Activated CD8-positive, alpha-beta T cell treated with anti-CD3 and anti-CD28 coated beads for 36 hours (primary cell): ENCODE measurements at places on chromosomes 3 and 15. TPM values are rescaled to one million over a fixed set of nuclear protein-coding genes. Genes with fewer than 3 reads are reported as not detected.

- no peaks in the 10 kb centered on the region for H3K27me3 ChIP-seq
- no peak overlapping the region for H3K27ac ChIP-seq
- DNase-seq: no peak
Observed at GRCh38 chr3:9349321-9350117, 13.3 kb upstream of the THUMPD3 start.

Gene AMIGO3
- total RNA-seq: not detected

Gene TTLL13
- total RNA-seq: 1.1 TPM

Gene DISP2
- total RNA-seq: 0.20 TPM

Gene MOBP
- total RNA-seq: not detected

Gene IL17RE
- total RNA-seq: 1.2 TPM

- H3K36me3 ChIP-seq: no peaks in the 10 kb centered on the region
- DNase-seq: no peak
- H3K4me1 ChIP-seq: no peaks in the 10 kb centered on the region
- H3K4me3 ChIP-seq: no peak overlapping the region
- no peak overlapping the region for H3K27ac ChIP-seq
Observed at GRCh38 chr3:7536510-7536909, 675.6 kb downstream of the GRM7 start.

DNA sequence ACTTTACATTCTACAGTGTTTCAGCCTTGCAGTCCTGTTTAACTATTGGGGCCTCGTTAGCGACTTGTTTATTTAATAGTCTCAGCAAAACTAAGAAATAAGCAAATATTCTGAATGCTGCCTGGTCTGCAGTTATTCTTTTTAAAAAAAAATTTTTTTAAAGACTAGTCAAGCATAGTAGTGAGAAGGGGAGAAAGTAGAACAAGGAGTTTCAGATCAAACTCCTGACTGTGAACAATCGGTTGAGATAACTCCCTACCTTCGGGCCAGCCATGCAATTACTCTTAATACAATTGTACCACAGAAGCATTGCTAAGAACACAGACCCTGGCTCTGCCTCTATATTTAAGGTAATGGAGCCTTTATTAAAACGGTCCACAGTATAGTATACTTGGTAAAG, 5.8 kb upstream of the DUT start:
- H3K36me3 ChIP-seq: peaks cover 18% of the 10 kb centered on the region
- peaks cover 11% of the 10 kb centered on the region for H3K4me1 ChIP-seq
- no peak overlapping the region for H3K27ac ChIP-seq
- H3K27me3 ChIP-seq: no peaks in the 10 kb centered on the region

DNA sequence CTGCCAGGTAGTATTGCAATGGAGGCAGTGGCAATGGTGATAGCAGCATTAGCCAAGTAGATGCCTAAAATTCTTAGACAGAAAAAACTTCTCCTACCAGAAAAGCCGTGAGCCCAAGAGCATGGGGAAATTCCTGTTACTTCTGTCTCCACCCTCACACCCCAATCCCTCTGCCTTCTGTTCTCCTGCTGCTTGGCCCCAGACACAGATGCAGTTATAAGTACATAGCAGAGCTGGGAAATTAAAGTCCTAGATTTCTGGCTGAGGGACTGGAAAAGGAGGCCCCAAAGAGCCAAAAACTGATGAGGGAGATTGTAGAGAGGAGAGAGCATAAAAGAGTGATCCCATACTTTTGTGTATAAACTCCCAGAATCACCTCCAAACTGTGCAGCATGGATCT, 166.9 kb downstream of the SMAD6 start:
- no peak overlapping the region for H3K4me3 ChIP-seq
- H3K4me1 ChIP-seq: no peaks in the 10 kb centered on the region
- DNase-seq: no peak
- peaks cover 28% of the 10 kb centered on the region for H3K27me3 ChIP-seq
- H3K36me3 ChIP-seq: no peaks in the 10 kb centered on the region
- no peak overlapping the region for H3K27ac ChIP-seq

DNA sequence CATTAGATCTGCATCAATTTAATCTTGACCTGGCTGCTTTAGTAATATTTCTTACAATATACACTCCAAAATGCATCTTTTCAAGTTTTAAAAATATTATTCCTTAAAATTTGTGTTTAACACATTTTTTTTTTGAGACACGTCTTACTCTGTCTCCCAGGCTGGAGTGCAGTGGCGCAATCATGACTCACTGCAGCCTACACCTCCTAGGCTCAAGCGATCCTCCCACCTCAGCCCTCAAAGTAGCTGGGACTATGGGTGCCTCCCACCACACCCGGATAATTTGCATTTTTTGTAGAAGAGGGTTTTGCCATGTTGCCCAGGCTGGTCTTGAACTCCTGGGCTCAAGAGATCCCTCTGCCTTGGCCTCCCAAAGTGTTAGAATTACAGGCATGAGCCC, 73.6 kb downstream of the ETV5 start:
- H3K36me3 ChIP-seq: no peaks in the 10 kb centered on the region
- H3K27ac ChIP-seq: no peak overlapping the region
- no peak overlapping the region for H3K4me3 ChIP-seq

DNA sequence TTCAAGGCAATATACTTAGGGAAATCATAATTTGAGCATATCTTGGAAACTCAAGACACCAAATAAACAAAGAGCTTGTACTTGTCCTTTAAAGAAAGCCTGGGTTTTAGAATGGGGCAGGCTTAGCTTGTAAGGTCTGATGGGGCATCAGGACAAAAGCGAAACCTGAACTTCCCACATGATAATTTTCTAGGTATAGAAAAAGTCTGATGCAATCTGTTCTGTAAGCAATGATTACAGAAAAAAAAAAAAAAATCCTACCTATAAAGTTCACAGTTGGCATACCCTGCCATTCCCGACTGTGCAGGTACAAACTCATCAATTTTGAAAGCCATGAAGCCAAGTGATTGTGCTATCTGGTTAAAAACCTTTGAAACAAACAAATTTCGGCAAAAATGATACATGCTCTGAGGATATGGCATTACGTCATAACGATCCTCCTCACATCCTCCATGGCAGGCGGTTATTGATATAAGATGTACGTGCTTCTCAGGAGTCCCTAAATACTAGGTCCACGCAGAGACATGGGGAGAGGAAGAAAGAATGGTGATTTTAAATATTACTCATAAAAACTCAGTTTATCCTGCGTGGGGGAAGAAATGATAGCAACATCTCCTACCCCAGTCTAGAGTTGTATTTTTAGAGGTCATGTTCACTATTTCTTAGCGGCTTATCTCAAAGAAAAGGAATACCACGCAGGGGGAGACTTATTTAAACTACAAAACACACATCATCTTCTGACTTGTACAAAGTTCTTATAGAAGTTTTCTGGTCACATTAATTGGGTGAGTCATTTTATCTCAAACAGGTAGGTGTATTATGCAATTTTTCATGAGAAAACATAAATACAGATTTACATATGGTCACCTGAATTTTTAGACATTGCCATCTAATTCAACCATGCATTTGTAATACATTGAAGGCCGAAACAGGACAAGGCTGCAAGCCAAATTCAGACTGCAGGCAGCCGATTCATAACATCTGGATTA, 27.0 kb downstream of the MB21D2 start:
- peaks cover 35% of the 10 kb centered on the region for H3K4me1 ChIP-seq
- peaks cover 20% of the 10 kb centered on the region for H3K27me3 ChIP-seq
- H3K36me3 ChIP-seq: peaks cover 3% of the 10 kb centered on the region
- no peak overlapping the region for H3K4me3 ChIP-seq

- H3K4me3 ChIP-seq: no peak overlapping the region
- no peaks in the 10 kb centered on the region for H3K4me1 ChIP-seq
- no peak for DNase-seq
Observed at GRCh38 chr3:72577190-72577589, 271.1 kb downstream of the SHQ1 start.

Gene DUOXA2
- total RNA-seq: not detected

GRCh38 chr15:70291305-70292075, 193.8 kb upstream of the TLE3 start:
- H3K4me1 ChIP-seq: peaks cover 2% of the 10 kb centered on the region
- no peaks in the 10 kb centered on the region for H3K36me3 ChIP-seq
- H3K4me3 ChIP-seq: no peak overlapping the region
- DNase-seq: no peak

Gene RAB43
- total RNA-seq: 44.1 TPM

DNA sequence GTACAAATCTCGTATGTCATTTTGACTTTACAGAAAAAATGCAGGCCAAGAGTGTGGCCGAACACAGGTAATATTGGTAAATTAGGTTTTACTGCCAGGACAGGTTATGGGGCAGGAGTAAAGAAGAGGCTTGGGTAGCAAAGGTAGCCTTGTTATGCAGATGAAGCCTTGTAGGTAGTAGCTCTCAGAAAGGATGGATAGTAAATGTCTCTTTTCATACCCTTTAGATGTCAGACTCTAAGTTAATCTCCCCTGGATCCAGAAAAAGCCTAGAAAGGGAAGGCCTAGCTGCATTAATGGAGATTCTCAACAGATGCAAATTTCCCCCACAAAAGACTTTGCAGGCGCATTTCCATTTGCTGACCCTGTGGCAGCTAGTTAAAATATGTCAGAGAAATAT, 1445.1 kb upstream of the CADM2 start:
- no peaks in the 10 kb centered on the region for H3K27me3 ChIP-seq
- H3K4me1 ChIP-seq: no peaks in the 10 kb centered on the region
- no peaks in the 10 kb centered on the region for H3K36me3 ChIP-seq
- no peak for DNase-seq

GRCh38 chr3:66297900-66298299, 77.1 kb downstream of the SLC25A26 start:
- H3K36me3 ChIP-seq: peaks cover 11% of the 10 kb centered on the region
- peak overlapping the region; percentile 9 for H3K4me3 ChIP-seq
- no peak for DNase-seq
- no peaks in the 10 kb centered on the region for H3K27me3 ChIP-seq
- H3K27ac ChIP-seq: peak overlapping the region; percentile 74
- peaks cover 48% of the 10 kb centered on the region for H3K4me1 ChIP-seq

DNA sequence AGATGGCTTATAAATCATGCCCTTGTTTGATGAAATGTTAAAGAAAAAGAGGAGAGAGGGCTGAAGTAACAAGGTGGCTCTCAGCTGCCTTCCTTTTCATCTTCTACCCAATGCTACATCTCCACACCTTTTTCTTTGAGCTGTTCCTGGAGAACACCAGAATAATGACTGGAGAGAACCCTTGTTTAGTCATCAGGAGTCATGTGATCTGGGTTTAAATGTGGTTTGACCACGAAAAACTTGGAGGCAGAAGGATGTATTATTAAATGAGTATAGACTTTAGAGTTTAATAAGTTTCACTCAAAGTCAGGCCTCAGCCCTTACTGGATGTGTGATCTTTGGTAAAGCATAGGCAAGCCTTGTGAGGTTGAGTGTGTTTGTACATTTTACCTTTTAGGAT, 230.3 kb upstream of the TBL1XR1 start:
- H3K4me3 ChIP-seq: peak overlapping the region; percentile 51
- H3K27me3 ChIP-seq: no peaks in the 10 kb centered on the region
- H3K36me3 ChIP-seq: peaks cover 3% of the 10 kb centered on the region
- peak overlapping the region; percentile 87 for H3K27ac ChIP-seq
- peaks cover 24% of the 10 kb centered on the region for H3K4me1 ChIP-seq

DNA sequence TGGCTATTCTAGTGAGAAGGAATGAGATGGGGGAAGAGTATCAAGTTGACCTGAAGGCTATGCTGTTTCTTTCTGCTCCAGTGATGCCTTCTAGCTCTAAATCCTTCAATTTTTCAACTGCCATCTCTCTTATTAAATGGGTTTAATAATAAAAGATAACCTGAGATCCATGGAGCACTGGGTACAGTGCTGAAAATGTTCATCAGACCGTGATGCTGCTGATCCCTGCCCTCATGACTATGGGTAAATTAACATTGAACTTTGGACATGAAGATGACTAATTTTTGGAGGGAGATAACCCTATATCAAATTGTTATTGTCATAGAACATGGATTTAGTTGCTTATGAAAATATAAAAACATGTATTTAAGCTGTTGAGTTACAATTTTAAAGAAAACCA, 27.7 kb upstream of the SLC2A2 start:
- peaks cover 9% of the 10 kb centered on the region for H3K27me3 ChIP-seq
- no peak overlapping the region for H3K27ac ChIP-seq
- H3K4me3 ChIP-seq: no peak overlapping the region

DNA sequence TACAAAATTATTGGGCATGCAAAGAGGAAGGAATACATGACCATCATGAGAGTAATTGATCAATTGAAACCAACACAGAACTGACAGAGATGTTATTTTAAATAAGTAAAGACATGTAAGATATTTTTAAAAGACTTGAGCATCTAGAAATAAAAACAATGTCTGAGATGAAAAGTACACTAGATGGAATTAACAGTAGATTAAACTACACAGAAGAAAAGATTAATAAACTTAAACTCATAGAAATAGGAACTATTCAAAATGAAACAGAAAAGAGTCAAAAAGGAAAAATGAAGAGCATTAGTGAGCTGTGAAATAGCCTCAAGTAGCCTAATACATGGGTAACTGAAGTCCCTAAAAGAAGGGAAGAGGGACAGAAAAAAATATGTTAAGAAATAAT, 8.5 kb upstream of the ARF4 start:
- no peak overlapping the region for H3K4me3 ChIP-seq
- peaks cover 5% of the 10 kb centered on the region for H3K4me1 ChIP-seq
- H3K36me3 ChIP-seq: peaks cover 57% of the 10 kb centered on the region
- no peak overlapping the region for H3K27ac ChIP-seq

Gene BAHD1
- total RNA-seq: 17.6 TPM

Gene ADGRG7
- 21.2 TPM for total RNA-seq
